CD4-positive, alpha-beta T cell treated with Interleukin-6 at 100 ng/mL for 8 hours (primary cell): ENCODE measurements at places on chromosomes 3 and 15.

DNA sequence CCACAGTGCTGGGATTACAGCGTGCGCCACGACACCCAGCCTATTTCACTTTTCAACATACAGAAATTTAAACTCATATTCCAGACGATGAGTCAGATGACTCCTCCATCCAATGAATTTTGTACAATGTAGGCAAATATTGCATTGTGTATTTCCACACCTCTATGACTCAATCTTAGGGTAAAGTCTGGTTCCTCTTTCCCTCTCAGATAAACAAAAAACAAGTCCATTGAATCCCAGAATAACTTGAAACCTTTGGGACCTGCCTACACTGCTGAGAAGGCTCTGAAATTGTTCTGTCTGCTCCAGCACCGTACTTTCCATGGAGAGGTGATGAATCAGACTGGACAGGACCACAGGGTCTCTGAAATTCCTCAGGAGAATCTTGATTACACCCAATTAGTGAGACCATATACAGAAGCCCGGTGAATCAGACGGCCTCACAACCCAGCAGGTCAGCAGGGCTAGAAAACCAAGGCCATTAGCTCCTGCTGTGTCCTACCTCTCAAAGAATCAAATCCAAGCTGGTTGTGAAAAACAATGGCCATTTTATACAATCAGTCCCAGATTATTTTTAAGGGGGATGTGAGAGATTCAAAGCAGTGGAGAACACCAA lies 112.6 kb downstream of the ERC2 start:
- no peak for DNase-seq

DNA sequence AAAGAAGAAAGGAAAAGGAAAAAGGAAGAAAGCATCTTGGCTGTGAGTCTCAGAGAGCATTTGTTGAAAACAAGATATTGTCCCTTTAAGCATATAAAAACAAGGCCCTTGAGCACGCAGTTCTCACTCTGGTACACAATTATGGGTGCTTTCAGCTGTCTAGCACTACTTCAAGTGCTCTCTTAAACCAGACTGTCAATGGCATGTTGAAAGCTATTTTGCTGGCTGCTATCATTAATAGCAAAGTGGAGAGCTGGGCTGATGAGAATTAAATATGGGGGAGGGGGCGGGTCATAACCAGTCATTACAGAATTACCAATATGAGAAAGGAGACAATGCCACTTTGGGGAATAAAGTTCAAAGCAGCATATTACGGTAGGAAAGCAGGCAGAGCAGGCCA lies 9.3 kb downstream of the TLE3 start:
- no peak for DNase-seq

DNA sequence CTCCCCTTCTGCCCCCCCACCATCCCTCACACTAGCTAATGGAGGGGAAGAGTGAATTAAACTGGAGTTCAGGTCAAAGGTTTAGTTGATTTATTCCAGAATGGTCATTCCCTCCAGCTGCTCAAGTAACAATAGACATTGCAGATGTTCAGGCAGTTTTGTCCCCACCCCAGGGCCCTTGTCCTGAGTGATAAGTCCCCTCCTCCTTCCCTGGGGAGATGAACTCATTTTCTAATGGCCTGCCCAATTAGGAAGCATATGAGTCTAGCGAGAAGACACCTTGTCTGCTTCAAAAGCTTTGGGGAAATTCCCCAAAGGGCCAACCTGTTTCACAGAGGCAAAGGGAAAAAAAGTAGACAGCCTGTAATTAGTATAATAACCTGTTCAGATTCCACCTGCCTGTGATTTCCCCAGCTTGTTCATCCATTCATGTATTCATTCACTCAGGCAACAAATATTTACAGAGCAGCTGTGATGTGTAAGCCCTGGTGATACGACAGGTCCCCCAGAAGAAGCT lies 165.3 kb downstream of the SHQ1 start:
- DNase-seq: no peak

DNA sequence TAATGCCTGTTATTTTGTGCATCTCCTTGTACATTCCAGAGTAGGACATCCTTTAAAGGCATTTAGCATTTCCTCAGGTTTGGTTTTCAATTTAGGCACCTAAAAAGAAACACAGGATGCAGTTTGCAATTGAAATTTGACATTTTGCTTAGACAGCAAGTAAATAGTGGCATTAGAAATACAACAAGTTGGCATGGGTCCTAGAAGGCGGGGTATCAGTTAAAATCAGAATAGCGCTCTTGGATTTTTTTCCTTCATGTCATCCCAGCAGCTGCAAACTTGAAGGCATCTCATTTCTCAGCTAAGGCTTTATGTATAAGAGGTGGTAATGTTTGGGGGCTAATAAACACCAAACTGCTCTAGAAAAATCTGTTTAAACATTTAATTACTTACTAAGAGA lies 47.5 kb upstream of the SKOR1 start:
- DNase-seq: no peak

GRCh38 chr3:185308126-185308754 lies 54.4 kb upstream of the EHHADH start:
- DNase-seq: peak; percentile 11

DNA sequence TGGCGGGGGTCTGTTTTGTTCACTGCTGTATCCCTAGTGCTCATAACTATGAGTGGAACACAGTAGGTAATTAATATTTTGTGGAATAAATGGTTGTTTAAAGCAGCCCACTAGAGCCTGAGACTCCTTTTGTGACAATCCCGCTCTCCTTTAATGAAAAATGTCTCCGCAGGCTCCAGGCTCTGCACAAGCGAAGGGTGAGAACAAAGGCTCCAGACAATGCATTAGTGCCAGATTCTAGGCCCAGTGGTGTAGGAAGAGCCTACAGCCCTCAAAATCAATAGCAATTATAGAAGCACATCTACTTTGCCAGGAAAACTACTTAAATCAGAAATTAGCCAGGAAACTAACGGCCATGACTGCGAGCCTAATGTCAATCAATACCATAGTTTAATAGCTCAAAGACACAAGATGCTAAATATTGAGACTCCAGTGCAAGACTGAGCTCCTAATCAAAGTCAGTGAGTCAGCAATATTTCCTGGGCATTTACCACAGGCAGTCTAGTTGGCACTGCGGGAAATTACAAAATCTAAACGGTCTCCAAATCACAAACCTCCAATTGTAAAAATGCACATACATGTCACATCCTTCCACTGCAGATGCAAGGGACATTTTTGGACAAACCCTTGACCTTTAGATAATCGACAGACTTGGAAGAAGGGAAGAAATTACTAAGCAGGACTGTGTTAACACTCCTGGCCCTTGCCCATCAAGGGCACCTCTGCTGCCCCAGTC lies 2.3 kb downstream of the ANXA2 start:
- no peak for DNase-seq

- no peak for DNase-seq
Measured at GRCh38 chr3:189573004-189573403, 58.2 kb upstream of the TP63 start.

- DNase-seq: no peak
Measured at GRCh38 chr3:52534281-52535183, 875 bp upstream of the NT5DC2 start.

DNA sequence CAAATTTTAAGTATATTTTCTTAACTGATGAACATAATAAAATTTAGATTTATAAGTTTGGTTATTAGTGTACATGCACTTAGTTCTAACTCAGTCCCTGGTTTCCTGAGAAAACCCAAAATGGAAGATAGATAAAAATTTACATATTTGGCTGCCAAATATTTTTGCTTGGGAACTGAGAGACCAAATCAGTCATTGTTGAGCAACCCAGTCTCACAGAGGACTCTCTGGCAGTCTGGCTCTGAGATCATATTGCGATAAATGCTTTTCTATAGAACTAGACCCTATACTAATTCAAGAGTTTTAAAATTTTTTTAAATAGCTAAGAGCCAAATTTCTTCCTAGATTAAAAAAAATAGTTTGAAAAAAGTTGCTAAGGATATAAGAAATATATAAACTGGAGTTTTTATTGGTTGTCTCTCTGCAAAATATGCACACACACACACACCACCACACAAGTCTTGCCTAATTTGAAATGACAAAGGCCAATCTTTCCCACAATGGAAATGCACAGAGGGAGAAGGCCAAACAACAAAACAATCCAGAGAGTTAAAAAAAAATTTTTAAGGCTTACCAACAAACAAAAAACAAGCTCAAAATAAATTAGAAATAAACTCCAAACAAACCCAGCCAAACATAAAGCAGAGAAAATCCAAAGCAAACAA lies 259.5 kb downstream of the MECOM start:
- no peak for DNase-seq

GRCh38 chr3:65855370-65856100 lies 183.2 kb downstream of the MAGI1 start:
- no peak for DNase-seq

GRCh38 chr3:119408243-119408950 lies 55.0 kb downstream of the TMEM39A start:
- DNase-seq: no peak

- no peak for DNase-seq
Measured at GRCh38 chr3:186839874-186840641, 2.5 kb upstream of the ADIPOQ start.

- no peak for DNase-seq
Measured at GRCh38 chr15:28896951-28897350, 11.2 kb downstream of the APBA2 start.
